ENCODE measurements at places on chromosomes 6 and 20. TPM values are rescaled to one million over a fixed set of nuclear protein-coding genes. Genes with fewer than 3 reads are reported as not detected.

DNA sequence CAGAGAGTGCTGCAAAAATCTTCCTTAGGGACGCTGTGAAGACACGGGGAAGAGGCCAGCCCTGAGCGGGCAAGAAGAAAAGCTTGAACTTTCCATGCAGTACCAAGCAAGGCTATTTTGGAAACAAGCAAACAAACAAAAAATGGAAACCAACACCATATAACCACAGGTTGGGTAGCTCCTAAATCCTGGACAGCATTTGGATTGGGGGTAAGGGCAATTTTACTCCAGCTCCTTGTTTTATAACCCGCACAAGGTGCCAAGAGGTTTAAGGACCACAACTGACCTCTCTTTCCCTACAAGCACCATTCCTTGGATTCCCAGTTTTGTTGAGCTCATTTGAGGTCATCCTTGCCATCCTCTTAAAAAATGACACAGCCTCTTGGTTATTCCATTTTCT, 31.4 kb upstream of the SMIM29 start:
- no peaks in the 10 kb centered on the region for H3K27me3 ChIP-seq
- H3K27ac ChIP-seq: no peak overlapping the region
- peaks cover 11% of the 10 kb centered on the region for H3K36me3 ChIP-seq
- no peak overlapping the region for H3K4me3 ChIP-seq
- H3K4me1 ChIP-seq: peaks cover 5% of the 10 kb centered on the region

DNA sequence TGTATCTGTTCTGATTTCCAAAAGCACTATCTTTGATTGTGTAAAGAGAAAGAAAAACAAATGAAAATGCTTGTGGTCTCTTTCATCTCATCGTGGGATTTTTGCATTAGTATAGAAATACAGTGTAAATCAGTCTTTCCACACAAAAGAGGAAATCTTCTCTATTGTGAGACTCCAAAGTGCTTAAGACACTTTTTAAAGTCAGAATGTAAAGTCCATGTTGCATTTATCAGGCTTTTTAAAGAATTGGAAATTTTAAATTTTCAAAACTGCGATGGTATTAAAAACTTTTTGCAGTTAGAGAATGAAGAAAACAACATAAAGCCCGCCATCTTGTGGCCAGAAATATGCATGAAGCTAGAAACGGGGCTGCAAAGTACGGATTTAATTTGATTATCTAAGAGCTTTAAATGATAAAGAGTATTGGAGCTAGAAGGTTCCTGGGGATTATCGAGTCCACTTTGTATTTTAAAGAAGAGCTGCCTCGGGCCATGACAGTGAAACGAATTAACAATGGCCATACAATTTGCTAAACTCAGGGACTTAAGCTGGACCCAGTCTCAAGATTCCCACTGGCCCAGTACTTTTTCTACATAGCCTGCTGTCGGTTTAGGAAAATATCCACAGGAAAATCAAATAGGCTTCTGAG, 339.6 kb downstream of the ARHGAP18 start:
- H3K4me3 ChIP-seq: peak overlapping the region; percentile 5
- DNase-seq: peak; percentile 15
- H3K36me3 ChIP-seq: no peaks in the 10 kb centered on the region
- H3K4me1 ChIP-seq: peaks cover 21% of the 10 kb centered on the region
- no peak overlapping the region for H3K27ac ChIP-seq
- H3K27me3 ChIP-seq: no peaks in the 10 kb centered on the region

GRCh38 chr6:148739822-148740128, 7.1 kb upstream of the UST start:
- no peak for DNase-seq
- H3K36me3 ChIP-seq: no peaks in the 10 kb centered on the region
- H3K4me1 ChIP-seq: peaks cover 3% of the 10 kb centered on the region
- peaks cover 13% of the 10 kb centered on the region for H3K27me3 ChIP-seq

The IRAK1BP1 gene
- 3.5 TPM for total RNA-seq

Data from activated naive CD8-positive, alpha-beta T cell treated with anti-CD3 and anti-CD28 coated beads for 36 hours (primary cell).